ENCODE measurements at places on chromosomes 13 and 19.

GRCh38 chr19:58052256-58052655, 6.8 kb upstream of the ZNF135 start:
- no peak for DNase-seq

DNA sequence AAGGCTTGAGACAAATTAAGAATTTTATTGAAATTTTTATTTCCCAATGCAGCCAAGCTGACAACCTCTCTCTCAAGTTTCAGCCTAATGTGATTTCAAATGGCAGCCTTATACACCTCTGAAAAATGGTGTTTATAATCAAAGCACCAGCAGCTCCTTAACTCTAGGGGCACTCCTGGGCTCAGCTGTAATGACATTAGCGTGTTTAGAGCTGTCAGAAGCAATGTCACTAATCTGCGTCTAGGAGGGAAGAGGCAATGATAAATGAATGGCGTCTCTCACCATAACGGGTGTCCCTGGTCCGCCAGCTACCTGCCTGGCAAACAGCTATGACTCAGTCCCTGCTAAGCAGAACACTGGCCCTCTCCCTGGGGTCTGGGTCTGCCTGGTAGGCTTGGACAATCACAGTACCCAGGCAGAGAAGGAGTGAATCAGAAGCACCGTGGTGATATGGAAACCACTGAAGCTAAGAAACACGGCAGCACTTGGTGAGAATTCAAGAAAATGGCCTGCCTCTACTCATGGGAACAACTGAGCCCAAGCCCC, 131.8 kb upstream of the VSTM2B start:
- no peak for DNase-seq

DNA sequence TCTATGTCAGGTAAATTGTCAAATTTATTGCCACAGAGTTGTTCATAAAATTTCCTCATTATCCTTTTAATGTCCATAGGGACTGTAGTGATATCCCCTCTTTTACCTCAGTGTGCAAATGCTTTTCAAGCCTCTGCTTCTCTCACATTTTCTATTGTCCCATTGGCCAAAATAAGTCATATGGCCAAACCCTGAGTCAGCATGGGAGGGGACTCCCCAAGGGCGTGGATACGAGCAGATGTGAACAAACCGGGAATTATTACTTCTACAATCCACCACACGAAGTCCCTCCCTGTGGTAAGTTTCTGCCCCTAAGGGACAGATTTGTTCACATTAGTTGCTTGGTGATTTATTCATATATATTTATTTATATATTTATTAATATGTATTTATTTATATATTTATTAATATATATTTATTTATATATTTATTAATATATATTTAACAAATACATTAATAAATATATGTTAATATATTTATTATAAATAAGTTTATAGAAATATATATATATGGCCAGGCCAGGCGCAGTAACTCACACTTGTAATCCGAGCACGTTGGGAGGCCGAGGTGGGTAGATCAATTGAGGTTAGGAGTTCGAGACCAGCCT, 20.1 kb upstream of the CAMSAP3 start:
- DNase-seq, result no peak

DNA sequence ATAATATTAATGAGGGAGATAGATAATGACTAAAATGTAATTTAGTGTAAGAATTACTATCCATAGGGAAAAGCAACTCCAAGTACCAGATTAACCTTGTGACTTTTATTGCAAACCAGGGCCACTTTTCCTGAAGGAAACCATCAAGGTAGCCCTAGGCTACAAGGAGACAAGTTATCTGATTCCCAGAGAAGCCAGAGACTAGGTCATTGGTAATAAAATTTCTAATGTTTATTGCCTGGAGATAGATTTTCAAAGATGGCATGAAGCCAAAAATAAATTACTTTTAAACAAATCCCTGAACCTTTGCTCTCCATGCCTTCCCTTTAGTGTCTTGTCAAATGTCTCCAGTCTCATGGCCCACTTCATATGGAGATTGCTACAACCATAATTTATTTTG, 610.1 kb upstream of the SLC10A2 start:
- no peak for DNase-seq

Measured in fibroblast of the aortic adventitia (primary cell).